Activated naive CD4-positive, alpha-beta T cell treated with anti-CD3 and anti-CD28 coated beads, Interleukin-2, amount 50 U/mL, for 72 hours (primary cell): ENCODE measurements at places on chromosomes 1 and 21. TPM values are rescaled to one million over a fixed set of nuclear protein-coding genes. Genes with fewer than 3 reads are reported as not detected.

Gene G0S2
- 1.4 TPM for total RNA-seq

Gene SCNM1
- total RNA-seq, result 83.9 TPM

Gene TDRD5
- total RNA-seq, result not detected

Gene CD84
- total RNA-seq, result 14.9 TPM

Gene GABRD
- not detected for total RNA-seq

GRCh38 chr1:157028674-157029073 lies 16.9 kb downstream of the ARHGEF11 start:
- DNase-seq, result no peak

- DNase-seq, result no peak
Observed at GRCh38 chr1:16398371-16398953, 31.4 kb downstream of the SZRD1 start.

- DNase-seq, result peak; percentile 68
Observed at GRCh38 chr1:223844787-223845036, 1.0 kb downstream of the TP53BP2 start.

GRCh38 chr1:157652859-157653493 lies 47.6 kb downstream of the FCRL3 start:
- no peak for DNase-seq

GRCh38 chr1:44515416-44515815 lies 110.4 kb downstream of the RNF220 start:
- no peak for DNase-seq

DNA sequence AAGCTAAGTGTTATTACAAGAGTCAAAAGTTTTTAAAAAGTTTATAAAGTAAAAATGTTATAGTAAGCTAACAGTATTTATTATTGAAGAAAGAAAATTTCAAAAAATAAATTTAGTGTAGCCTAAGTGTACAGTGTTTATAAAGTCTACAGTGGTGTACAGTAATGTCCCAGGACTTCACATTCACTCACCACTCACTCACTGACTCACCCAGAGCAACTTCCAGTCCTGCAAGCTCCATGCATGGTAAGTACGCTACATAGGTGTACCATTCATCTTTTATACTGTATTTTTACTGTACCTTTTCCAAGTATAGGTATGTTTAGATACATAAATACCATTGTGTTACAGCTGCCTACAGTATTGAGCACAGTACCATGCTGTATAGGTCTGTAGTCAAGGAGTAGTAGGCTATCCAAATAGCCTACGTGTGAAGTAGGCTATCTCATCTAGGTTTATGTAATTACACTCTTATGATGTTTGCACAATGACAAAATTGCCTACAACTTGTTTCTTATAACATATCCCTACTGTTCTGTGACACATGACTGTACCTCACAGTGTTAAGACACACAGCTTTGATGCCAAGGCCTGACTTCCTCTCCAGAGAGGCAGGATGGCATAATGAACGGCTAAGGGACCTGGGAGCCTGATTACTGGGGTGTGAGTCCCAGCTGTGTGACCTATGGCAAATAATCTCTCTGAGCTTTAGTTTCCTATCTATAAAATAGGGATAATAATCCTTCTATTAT lies 12.7 kb downstream of the DHCR24 start:
- DNase-seq, result no peak

GRCh38 chr1:21939650-21940374 lies 2.7 kb upstream of the HSPG2 start:
- DNase-seq, result no peak

- peak; percentile 58 for DNase-seq
Observed at GRCh38 chr1:159076438-159077119, at the start of gene AIM2. TSS of gene AIM2 (minus strand) at chr1:159076766. CDS start at chr1:159073499, 3,267 bp downstream.

- DNase-seq, result no peak
Observed at GRCh38 chr1:11354893-11355553, 82.0 kb downstream of the UBIAD1 start.

DNA sequence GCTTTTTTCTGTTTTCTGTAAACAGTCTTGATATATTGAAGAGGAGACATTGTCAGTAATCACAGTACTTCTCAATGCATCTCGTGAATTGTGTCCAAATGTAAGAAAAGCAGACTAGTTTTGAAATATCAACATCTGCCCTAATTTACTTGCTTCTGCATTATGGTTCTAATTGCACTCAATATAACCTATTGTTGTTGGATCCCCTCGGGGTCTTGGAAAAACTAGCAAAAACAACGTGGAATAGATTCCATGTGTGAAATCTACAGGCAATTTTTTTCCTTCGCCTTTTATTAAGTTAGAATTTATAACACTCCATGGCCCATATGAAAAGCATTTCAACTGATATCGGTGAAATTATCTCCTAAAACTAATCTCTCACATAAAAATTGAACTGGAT lies 236.5 kb downstream of the TTLL7 start:
- DNase-seq, result no peak

DNA sequence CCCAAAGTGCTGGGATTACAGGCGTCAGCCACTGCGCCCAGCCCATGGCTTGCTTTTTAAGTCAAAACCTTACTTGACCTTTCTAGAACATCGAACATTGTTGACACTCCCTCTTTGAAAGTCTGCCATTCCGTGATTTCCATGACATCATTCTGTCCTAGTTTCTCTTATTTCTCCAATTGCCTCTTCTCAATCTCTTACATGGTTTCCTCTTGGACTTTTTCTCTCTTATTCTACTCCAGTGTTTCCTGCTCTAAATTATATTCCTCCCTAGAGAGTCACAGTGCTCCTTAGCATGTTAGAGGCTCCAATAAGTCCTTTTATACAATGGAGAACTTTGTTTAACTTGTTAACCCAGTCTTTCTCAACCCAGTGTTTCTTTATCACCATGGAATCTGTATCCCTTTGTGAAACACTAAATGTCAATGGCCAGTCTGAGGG lies 25.5 kb downstream of the JAM2 start:
- no peak for DNase-seq

- DNase-seq, result no peak
Observed at GRCh38 chr1:184161071-184161698, 109.7 kb downstream of the TSEN15 start.

DNA sequence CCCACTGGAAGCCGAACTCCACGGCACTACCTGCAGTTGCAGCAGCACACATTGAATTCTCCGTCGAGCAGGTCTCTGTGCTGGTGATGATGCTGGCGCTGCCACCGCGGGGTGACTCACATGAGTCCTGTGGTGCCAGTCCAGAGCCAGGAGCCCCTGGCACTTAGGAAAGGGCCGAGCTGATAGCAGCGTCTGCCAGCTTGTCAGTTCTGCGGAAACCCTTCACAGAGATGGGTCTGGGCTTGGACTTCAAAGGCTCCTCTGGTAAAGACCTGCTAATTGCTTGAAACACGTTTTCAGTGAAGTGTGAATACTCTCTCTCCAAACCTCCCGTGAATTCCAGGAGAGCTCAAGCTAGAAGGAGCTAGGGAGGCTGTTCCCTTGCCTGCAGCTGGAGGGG lies 92.2 kb downstream of the GRIK3 start:
- no peak for DNase-seq

GRCh38 chr1:160092366-160093068 lies 5.9 kb downstream of the IGSF8 start:
- no peak for DNase-seq

GRCh38 chr1:71118086-71118485 lies 37.3 kb upstream of the ZRANB2 start:
- DNase-seq, result no peak

- no peak for DNase-seq
Observed at GRCh38 chr21:15343066-15343465, 278.3 kb upstream of the NRIP1 start.
